Activated CD8-positive, alpha-beta memory T cell treated with anti-CD3 and anti-CD28 coated beads for 36 hours (primary cell): ENCODE measurements at places on chromosomes 1 and 21. TPM values are rescaled to one million over a fixed set of nuclear protein-coding genes. Genes with fewer than 3 reads are reported as not detected.

NTNG1 gene
- 0.50 TPM for total RNA-seq

KLHDC9 gene
- 0.53 TPM for total RNA-seq

NSUN4 gene
- 30.8 TPM for total RNA-seq

PIK3C2B gene
- 25.0 TPM for total RNA-seq

CIART gene
- total RNA-seq, result 5.2 TPM

CGN gene
- total RNA-seq, result 1.8 TPM

C4BPA gene
- total RNA-seq, result not detected

AMY1B gene
- not detected for total RNA-seq

ANXA9 gene
- 0.10 TPM for total RNA-seq

FAM151A gene
- total RNA-seq, result not detected

MIXL1 gene
- total RNA-seq, result not detected

PACC1 gene
- total RNA-seq, result 19.2 TPM

MORC3 gene
- total RNA-seq, result 16.4 TPM

CRABP2 gene
- total RNA-seq, result 0.78 TPM

LRRC39 gene
- 0.34 TPM for total RNA-seq

ATP1B1 gene
- 5.2 TPM for total RNA-seq

KPRP gene
- not detected for total RNA-seq

SLAMF9 gene
- total RNA-seq, result not detected

TTC39A gene
- 0.21 TPM for total RNA-seq

ANGPTL3 gene
- total RNA-seq, result not detected

MROH7 gene
- total RNA-seq, result not detected

SH3BGR gene
- 3.6 TPM for total RNA-seq

TTC22 gene
- 2.1 TPM for total RNA-seq

UBL4B gene
- total RNA-seq, result not detected

ADAMTSL4 gene
- total RNA-seq, result not detected

C1orf210 gene
- not detected for total RNA-seq

GSTM1 gene
- total RNA-seq, result not detected

TDRD5 gene
- not detected for total RNA-seq

IL19 gene
- not detected for total RNA-seq

KCNQ4 gene
- 0.17 TPM for total RNA-seq

OR2T2 gene
- not detected for total RNA-seq

CD164L2 gene
- not detected for total RNA-seq

SELP gene
- total RNA-seq, result 0.15 TPM

TTC24 gene
- 10.7 TPM for total RNA-seq

CXADR gene
- 0.63 TPM for total RNA-seq

TENT5C gene
- 3.9 TPM for total RNA-seq

COL8A2 gene
- 0.48 TPM for total RNA-seq

KRTAP21-2 gene
- total RNA-seq, result not detected

OTUD7B gene
- total RNA-seq, result 40.6 TPM

PCAT6 gene
- 0.59 TPM for total RNA-seq

OPRD1 gene
- total RNA-seq, result not detected

TEKT2 gene
- total RNA-seq, result not detected

ZNF683 gene
- 1.6 TPM for total RNA-seq

MCOLN3 gene
- total RNA-seq, result 0.32 TPM

VWA5B1 gene
- not detected for total RNA-seq

FNDC10 gene
- total RNA-seq, result 3.0 TPM

CELA3A gene
- not detected for total RNA-seq

RCSD1 gene
- 44.1 TPM for total RNA-seq

RAD54L gene
- 60.9 TPM for total RNA-seq

GREM2 gene
- not detected for total RNA-seq

TMCO1 gene
- 102 TPM for total RNA-seq

SH2D2A gene
- total RNA-seq, result 237 TPM

TPM3 gene
- 807 TPM for total RNA-seq

TBX15 gene
- not detected for total RNA-seq
